HepG2 (cell line): ENCODE measurements at places on chromosomes 5 and 9. TPM values are rescaled to one million over a fixed set of nuclear protein-coding genes. Genes with fewer than 3 reads are reported as not detected.

DNA sequence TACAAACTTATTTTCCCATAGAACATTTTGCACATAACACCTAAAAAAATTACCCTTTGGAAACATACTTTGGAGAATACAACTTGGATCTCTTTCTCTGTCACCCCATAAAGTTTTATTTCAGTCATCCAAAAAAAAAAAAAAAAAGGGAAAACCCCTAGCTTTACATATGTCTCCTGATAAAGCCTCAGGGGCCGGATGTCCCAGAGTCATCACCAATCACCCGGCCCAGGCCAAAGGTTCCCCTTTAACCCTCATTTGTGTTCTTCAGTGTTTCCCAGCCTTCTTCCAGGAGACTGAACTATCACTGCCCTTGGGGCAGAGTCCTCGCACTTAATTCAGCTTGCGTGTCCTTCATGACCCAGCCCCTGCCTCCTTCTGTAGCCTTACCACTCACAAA, 28.8 kb downstream of the ANXA6 start:
- DNase-seq: no peak

GRCh38 chr9:6910497-6910896, 152.7 kb downstream of the KDM4C start:
- DNase-seq: no peak

- peak; percentile 50 for DNase-seq
Observed at GRCh38 chr9:77839459-77840140, 191.5 kb upstream of the GNA14 start.

DNA sequence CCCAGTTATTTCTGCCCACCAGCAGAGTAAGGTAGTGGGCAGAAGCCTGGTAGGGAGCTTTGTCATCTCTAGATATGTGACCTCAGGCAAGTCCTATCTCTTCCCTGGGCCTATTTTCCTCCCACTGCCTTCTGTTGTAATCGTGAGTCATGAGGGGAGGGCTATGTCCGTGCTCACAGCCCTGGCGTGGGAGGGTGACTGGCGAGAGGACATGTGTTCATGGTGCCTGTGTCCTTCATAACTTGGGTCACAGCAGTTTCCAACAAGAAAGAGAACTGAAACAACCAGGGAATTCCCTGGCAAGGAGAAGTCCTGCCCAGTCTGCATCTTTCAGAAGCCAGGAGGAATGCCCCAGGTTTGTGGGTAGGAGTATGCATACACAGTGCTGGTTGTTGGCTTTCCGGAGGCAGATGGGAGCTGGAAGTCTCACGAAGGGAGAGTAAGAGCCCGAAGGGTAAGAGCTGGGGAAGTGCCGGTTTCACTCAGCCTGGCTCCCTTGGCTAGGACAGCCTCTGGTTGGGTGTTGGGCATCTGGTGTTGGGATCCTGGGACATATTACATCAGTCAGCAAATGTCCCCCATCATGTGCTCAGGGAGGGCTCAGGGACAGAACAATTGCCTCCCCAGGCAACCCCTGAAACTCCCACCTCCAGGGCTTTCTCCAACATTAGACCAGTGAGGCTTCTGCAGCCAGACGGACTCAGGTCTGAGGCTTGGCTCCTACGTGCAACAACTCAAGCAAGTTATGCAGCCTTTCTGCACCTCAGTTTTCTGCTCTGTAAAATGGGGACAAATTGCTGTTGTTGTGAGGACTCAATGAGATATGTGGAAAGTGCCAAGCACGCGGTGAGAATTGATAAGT, 4.3 kb upstream of the TIFAB start:
- peak; percentile 16 for DNase-seq

DNA sequence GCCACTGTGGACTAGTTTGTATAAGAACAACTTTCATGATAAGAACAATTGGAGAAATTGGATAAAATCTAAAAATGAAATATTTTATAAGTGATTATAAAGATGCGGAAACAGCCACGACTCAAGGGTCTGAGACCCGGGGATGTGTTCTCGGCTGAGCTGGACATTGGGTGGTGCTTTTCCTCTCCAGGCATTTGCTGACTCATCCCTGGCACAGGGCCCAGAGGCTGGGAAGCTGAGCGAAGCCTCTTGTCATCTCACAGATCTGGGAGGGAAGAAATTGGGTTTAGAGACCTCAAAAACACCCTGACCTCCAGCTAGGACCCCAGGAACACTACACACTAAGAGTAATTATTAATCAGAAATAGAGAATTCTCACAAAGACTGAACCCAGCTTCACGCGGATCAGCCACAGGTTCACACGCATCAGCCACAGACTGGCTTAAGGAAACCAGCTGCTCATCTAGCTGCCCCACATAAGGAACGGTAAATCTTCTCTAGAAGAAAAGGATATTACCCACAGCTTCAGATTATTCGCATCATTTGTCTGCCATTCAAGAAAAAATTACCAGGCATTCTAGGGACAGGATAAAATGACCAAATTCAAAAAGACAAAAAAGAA, 2.8 kb upstream of the OR2V1 start:
- DNase-seq: peak; percentile 12

The SHISAL2B gene
- total RNA-seq: not detected in 2 replicates

GRCh38 chr9:15485836-15486666, 24.7 kb downstream of the PSIP1 start:
- peak; percentile 27 for DNase-seq

The TXNDC8 gene
- total RNA-seq: not detected in 2 replicates

DNA sequence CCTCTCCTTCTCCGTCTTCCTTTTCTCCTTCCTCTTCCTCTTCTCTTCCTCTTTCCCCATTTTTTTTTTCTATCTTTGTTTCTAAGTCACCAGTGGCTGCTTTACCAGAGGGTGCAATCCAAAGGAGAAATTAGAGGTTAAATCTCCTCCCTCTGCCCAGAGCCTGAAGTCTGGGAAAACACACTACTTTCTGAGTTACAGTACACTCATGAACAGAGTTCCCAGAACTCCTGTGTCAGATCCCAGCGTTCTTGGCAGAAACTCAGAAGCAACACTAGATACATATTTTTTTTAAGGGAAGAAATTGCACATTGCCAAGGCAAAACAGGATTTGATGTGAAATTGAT, 189.0 kb downstream of the SNCAIP start:
- DNase-seq: no peak

- DNase-seq: no peak
Observed at GRCh38 chr5:103280967-103281366, 22.4 kb downstream of the MACIR start.

GRCh38 chr5:33457126-33457525, 16.4 kb downstream of the TARS1 start:
- DNase-seq: no peak

The SLC25A2 gene
- 0.13 TPM in 1 of 2 replicates, not detected in the other for total RNA-seq

DNA sequence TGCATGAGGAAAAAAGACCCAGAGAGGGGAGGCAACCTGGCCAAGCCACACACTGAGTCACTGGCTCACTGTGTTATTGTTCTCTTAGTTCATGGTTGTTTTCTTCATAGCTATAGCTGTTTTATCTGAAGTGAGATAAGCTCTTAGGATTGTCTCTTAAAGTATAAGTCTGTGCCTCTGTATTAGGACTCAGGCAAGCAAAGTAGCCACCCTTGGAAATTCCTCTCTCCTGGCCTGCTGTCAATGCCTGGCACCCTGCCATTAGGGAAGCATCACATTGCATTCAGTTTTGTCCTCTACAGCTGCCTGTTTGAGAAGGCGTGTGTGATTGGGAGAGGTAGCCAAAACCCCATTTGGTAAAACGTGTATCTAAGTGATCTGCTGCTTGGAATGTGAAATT, 147.4 kb upstream of the GLRA1 start:
- no peak for DNase-seq

The NOL6 gene
- total RNA-seq: 28.6 and 30.2 TPM in 2 replicates

- no peak for DNase-seq
Observed at GRCh38 chr9:21481470-21482056, 550 bp downstream of the IFNE start.

The PCDHA6 gene
- total RNA-seq: not detected in 2 replicates

GRCh38 chr9:98866435-98867102, 59.1 kb downstream of the GALNT12 start:
- no peak for DNase-seq
